ENCODE measurements at places on chromosomes 5 and 9.
A peak's percentile ranks its signal among the peaks of the same experiment; 100 is the strongest.

DNA sequence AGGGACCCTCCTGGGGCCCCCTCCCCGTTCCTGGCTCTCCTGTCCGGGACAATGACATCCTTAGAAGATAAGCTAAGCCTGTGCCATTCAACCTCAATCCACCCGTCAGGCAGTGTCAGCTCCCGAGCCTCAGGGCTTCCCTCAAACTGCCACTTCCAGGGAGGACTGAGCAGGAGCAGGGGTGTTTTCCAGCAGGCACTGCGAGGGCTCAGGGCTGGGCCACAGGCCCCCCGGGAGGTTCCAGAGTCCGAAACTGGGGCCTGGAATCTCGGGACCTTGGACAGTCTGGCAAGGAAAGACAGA, 26.2 kb downstream of the LHX3 start:
- no peak for DNase-seq

GRCh38 chr5:13107537-13107936, 837.0 kb downstream of the DNAH5 start:
- DNase-seq, result no peak

DNA sequence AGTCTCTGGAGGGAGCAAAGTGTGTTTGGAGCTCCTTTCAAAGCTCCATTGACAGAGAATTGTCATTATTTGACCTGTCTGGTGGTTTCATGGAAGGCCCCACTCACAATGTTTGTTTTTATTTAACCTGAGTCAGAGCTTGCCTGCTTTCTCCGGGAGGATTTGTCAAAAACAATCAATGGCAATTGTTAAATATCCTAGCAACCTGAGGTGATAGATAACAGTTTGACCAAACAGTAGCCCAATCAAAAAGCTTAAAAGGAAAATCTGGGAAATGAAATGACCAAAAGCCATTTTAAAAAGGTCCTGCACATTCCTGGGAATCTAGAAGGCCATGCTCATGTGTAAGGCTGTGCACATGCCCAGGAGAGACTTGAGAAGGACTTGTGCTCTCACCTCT, 177.2 kb upstream of the POC5 start:
- DNase-seq, result no peak

DNA sequence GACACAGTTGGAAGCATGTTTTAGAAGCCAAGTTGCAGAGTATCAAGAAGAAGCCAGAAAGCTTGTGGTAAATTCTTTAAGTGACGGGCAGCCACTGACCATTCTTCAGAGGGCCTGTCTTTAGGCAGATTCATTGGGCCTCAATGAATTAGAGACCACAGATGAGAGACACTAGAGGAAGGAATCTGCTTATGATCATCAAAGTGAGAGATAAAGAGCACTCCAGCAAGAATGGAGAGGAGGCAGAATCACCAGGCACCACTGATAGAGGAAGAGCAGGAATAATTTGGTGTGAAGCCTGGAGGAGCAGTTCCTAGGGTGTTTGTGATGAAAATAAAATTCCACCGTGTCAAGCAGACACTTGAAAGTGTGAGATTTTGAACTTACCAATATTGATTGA, 365.9 kb upstream of the SLC30A5 start:
- DNase-seq, result no peak

DNA sequence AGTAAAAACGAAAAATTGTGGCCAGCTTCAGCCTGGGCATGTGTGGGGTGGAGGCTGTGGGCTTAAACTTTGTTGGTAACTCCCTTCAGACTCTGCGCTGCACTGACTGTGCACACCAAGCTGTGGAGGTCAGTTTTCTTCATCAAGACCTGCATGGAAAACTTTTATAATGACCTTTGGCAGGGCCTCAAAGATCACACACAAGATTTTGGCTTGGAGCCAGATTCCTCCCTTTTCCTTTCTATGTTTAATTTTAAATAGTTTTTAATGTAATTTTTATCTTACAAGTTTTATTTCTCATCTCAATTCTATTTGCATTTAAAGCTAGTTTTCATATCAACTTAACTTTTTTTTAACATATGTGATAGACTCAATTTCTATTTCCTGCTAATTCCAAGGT, 1211.1 kb upstream of the CDH18 start:
- no peak for DNase-seq

DNA sequence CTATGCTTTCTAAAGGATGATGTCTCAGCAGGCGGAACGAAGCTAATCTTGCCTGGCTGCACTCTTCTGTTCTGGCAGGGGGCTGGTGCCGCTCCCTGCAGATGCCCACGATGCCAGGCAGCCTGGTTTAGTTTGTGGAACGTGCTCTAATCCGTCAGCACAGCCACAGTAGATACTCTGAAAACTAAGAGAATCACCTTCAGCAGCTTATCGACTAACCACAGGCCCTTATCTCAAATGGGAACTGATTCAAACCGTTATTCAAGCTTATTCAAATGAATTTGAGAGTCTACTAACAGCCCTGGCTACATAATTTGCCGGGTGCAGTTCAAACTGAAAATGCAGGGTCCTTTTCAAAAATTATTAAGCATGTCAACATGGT, 246.6 kb upstream of the ANKRD55 start:
- no peak for DNase-seq

GRCh38 chr5:121288781-121289180, 562.9 kb upstream of the FTMT start:
- DNase-seq, result no peak

DNA sequence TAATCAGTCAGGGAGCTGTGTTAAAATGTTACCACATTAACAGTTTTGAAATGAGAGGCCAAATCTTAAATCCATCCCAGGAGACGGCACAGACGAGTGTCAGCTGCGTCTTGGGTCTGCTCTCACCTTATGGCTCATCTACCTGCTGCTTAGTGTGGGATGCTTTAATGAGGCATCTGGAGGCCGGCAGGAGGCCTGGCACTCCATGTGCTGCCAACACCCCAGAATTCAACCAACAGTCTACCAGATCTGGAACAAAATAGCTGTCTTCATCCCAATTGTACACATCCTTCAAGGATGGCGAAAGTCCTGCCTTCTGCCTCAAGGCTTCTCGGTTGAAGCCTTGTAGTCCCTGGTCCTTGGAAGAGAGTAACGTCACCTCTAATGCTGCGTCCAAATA, 12.0 kb downstream of the PRKACG start:
- DNase-seq, result no peak

GRCh38 chr9:92349771-92350739, 24.3 kb downstream of the CENPP start:
- DNase-seq, result peak; percentile 12

DNA sequence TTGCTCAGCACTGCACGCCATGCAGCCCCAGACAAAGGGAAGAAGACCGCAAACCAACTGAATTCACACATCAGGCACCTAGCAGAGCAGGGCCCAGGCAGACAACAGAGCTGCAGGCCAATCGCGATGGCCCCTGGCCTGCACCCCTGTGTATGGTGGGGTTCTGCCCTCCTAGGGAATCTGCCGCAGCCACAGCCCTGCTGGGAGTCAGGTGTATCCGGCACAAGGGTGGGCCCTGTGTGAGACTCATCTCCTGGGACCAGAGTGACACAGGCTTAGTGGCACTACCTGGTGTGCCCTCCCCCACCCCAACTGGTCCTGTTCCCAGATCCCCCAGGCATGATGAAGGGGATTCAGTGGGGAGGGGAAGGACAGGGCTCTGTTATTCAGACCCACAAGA, 122.8 kb downstream of the ATPSCKMT start:
- DNase-seq, result no peak

DNA sequence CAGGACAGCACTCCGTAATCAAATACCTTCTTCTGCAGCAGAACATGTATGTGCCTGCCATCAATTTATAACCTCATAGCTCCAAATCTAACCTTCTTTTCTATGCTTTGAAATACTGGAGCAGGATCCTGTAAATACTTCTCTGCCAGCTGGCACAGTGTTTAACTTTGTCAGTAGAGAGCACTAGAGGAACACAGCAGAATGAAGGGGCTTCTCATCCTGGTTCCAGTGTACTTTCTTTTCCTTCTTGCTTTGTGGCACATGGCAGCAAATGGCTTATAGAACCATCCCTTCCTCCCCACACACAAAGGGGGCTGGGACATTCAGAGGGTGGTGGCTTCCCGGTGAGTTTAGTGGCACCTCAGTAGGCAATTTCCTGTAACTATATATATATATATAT, 3.8 kb upstream of the FBXW11 start:
- no peak for DNase-seq

DNA sequence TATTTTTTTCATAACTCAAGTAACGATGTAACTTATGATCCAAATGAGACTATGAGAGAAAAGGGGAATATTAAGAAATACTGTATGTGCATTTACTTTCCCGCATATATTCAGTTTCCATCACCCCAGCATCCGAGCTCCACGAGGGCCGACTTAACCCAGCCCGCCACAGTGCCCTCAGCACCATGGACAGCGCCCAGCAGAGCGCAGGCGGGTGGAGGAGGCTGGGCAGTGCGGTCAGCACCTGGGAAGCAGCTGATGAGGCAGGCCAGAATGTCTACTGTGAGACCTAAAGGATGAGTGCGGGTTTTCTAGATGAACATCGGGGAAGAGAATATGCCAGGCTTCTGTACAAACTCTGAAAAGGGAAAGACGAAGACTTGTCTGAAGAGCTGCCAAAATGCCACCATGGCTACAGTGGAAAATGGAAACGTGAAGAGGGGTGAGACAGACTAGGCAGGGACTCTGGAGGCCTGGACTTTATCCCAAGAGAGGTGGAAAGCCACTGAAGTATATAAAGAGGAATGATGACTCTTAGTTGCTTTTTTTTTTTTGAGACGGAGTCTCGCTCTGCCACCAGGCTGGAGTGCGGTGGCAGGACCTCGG, 34.5 kb upstream of the MED27 start:
- peak; percentile 12 for DNase-seq

- DNase-seq, result no peak
Measured at GRCh38 chr9:109868722-109869121, 88.7 kb downstream of the PALM2AKAP2 start.

DNA sequence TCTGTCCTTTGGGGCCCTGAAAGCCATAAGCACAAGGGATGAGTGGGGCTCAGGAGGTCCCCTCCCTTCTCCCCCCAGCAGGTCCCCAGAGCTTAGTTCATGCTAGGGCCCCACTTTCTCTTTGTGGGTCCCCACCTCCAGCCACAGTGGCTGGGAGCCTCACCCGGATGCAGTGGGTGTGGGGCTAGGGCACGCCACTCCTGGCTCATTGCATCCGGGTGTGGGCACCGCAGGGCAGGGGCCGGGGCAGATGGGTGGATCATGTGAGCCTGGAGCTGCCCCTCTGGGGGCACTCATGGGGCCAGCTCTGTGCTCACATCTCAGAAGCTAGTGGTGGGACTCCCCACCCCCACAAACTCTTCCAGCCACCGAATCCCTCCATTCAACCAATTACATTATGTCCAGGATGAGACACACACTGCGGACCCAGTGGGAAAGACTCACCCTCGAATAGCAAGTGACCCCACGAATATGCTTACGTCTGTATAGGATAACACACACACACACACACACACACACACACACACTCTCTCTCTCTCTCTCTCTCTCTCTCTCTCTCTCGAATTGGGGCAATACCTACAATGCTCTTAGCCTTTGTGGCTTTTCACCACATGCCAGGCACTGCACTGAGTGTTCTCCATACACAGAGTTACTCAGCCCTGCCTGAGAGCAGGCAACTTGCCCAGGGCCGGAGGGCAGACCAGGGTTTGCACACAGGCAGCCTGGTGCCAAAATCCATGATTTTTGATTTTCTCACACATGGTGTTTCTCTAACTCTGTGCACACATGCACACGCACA, 16.8 kb upstream of the PHYKPL start:
- DNase-seq, result peak; percentile 27

DNA sequence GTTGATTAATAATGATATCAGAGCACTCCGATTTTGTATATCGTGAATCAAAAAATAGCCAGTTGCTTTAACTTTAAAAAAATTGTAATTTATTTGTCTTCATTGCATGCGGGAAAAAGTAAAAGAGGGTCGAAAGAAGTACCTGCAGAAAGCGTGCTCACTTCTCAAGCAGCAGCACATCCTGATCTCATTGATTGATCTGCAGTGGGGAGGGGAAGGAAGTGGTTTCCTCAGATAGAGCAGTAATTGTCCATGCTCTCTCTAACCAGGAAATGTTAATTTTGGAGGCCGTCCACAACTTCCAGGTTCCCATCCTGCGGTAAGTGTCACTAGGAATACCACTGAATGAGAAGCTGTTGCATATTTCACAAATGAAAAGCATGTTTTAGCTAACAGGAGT, 63.2 kb downstream of the SYK start:
- DNase-seq, result no peak

DNA sequence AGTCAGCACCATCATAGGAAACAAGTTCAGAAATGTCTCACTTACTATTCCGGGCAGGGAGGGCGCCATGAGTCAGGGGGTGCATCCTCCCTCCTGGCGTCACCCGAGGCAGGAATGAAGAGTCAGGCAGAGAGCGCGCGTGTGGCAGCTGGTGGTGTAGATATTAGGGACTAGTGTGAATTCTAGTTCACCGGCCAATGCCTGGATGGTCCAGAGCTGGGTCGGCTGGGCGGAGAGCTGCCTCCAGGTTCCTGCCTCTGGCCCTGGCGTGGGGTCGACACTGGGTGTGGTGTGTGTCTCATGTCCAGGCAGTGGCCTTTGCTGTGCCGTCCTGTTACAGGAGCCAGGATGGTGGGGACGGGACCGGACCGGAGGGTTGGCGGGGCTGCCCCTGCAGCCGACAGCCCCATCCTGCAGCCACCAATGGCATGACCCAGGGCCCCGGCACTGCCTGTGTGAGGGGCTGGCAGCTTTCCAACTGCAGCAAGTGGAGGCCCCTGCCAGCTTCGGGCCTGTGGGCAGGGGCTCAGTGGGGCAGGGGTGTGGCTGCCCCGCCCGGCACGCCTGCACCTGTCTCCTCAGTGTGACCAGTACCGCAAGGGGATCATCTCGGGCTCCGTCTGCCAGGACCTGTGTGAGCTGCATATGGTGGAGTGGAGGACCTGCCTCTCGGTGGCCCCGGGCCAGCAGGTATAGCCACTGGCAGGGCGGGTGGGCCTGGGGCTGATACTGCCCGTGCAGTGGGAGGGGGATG, 9.1 kb downstream of the DIPK1B start:
- no peak for DNase-seq

- DNase-seq, result no peak
Measured at GRCh38 chr5:64659289-64659688, 31.0 kb upstream of the SHISAL2B start.

DNA sequence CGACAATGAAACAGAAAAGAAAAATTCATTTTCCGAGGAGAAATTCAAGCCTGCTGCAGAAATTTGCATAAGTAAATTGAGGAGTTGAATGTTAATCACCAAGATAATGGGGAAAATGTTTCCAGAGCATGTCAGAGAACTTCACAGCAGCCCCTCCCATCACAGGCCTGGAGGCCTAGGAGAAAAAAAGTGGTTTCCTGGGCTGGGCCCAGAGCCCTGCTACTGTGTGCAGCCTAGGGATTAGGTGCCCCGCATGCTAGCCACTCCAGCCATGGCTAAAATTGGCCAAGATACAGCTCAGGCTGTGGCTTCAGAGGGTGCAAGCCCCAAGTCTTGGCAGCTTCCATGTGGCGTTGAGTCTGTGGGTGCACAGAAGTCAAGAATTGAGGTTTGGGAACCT, 82.7 kb upstream of the EFNA5 start:
- no peak for DNase-seq

DNA sequence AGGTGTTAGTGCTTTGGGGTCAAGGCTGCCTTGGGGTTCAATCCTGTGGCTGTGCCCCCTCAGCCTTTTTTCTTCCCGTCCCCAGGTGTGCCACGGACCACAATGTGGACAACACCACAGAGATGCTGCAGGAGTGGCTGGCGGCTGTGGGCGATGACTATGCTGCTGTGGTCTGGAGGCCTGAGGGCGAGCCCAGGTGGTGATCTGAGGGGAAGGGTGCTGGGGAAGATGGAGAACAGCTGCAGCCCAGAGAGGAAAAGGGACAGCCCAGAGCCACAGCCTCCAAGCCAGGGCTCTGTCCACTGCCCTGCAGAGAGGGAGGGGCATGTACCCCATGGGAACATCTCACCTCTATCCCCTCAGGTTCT, 2.1 kb downstream of the CERCAM start:
- DNase-seq, result no peak

GRCh38 chr5:13591621-13592020, 352.9 kb downstream of the DNAH5 start:
- peak; percentile 71 for DNase-seq

Data from skeletal muscle cell (primary cell).